DMS53 (cell line): ENCODE measurements at places on chromosomes 16 and 17.
A peak's percentile ranks its signal among the peaks of the same experiment; 100 is the strongest.

- DNase-seq: no peak
Observed at GRCh38 chr17:11901931-11902330, 95.3 kb downstream of the ZNF18 start.

- no peak for DNase-seq
Observed at GRCh38 chr16:47028767-47029377, 55.4 kb upstream of the DNAJA2 start.

DNA sequence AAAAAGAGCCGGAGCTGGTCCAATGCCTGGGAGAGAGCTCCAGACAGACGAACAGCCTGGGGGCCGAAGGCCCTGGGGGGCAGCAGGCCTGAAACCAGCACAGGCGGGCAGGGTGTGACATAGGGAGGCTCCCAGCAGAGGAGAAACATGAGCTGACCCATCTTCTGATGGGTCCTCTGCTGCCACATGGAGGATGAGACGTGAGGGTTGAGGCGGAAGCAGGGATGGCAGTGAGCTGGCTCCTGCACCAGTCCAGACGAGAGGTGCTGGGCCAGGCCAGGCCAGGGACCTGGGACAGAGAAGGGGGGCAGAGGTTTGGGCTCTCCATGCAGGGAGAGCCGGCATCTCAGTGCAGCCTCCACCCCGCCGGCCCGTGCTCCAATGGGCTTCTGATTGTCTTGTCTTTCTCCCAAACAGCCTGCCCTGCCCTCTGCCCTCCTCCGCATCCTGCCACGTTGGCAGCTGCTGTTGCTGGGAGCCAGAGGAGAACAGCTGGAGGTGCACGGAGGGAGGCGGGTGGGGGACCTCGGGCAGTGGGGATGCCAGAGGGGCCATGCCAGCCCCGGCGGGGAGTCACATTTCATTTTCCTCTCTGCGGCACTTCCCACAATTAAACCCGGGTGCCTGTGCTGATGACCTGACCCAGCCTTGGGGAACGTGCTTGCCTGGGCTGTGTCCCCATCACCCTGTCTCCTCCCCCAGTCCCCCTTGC is 139.1 kb upstream of the GSE1 start:
- peak; percentile 31 for DNase-seq

GRCh38 chr17:16878606-16879005 is 93.3 kb downstream of the TNFRSF13B start:
- DNase-seq: no peak

- no peak for DNase-seq
Observed at GRCh38 chr16:14292051-14292825, 221.1 kb downstream of the MRTFB start.

DNA sequence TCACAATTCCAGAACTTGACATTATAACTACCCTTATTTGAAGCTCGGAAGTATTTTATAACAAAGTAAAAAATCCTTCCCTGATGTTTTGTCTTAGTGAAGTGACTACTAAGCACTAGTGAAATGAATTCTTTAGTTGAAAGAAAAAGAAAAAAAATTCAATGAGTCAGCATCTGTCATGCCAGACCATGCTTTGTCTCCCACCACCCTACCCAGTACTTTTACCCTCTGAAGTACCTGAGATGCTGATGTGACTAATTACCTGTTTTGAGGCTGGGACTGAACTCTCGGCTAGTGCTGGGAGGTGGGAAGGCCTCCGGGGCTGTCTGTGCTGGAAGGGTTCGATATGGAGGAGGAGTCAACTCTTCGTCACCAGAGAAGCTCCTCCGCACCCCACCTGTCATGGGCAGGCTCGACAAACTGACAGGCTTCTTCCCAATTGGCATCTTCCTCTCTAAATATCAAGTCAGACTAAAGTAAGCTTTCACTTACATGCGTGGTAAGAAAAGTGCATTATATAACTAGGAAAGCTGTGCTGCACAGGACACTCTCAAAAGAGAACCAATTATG is 19.6 kb downstream of the NME2 start:
- no peak for DNase-seq

DNA sequence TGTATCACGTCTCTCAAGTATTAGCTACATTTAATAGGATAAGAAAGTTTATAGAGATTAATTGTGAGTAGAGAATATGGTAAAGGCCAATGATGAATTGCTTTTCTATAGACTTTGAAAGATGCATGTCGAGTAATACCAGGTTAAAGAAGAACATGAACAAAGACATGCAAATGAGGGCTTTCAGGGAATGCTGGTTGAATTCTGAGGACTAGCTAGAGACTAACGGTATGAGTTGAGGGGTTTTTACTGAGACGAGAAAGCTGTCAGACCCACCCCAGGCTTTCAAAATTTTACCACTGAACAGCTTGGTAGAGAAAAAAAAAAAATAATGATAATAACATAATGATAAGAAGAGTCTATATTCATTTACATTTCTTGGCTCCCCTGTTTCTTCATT is 796.0 kb upstream of the CDH8 start:
- DNase-seq: no peak

- peak; percentile 73 for DNase-seq
Observed at GRCh38 chr17:1413281-1413791, 13.3 kb upstream of the YWHAE start.

GRCh38 chr16:29820730-29821642 is 724 bp downstream of the MVP start:
- DNase-seq: no peak

GRCh38 chr17:40519089-40519775 is 17.8 kb upstream of the TNS4 start:
- no peak for DNase-seq

DNA sequence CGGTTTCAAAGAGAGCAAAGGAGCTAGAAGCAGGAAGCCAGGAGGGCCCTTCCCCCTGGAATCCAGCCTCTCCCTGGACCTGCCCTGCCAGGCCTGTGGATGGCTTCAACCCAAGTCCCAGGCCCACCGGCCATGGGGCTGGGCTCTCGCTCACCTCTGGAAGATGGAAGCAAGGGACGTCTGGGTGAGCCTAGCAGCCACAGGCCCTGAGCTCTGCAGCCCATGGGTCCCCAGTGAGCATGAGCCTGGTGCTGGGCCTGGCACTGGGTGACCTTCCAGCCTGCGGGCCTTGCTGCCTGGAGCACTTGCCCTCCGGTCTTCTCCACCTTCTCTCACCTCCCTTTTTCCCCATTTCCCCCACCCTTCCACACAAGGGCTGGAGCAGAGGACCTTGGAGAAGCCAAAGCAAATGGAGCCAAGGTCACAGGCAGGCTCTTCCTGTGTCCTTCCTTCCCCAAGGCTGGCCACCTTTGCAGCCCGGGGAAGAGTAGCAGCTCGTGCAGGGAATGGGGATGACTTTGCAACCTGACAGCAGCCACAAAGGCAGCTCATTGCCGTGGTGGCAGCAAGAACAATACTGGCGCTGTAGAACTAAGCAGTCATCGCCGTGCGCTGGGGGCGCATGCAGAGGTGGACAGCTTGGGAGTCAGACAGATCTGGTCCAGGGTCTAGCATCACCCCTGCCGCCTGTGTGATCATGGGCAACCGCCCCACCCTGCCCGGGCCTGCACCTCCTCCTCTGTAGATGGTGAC is 86.6 kb downstream of the AMFR start:
- DNase-seq: no peak

- DNase-seq: no peak
Observed at GRCh38 chr16:73794994-73795393, 501.6 kb upstream of the PSMD7 start.

DNA sequence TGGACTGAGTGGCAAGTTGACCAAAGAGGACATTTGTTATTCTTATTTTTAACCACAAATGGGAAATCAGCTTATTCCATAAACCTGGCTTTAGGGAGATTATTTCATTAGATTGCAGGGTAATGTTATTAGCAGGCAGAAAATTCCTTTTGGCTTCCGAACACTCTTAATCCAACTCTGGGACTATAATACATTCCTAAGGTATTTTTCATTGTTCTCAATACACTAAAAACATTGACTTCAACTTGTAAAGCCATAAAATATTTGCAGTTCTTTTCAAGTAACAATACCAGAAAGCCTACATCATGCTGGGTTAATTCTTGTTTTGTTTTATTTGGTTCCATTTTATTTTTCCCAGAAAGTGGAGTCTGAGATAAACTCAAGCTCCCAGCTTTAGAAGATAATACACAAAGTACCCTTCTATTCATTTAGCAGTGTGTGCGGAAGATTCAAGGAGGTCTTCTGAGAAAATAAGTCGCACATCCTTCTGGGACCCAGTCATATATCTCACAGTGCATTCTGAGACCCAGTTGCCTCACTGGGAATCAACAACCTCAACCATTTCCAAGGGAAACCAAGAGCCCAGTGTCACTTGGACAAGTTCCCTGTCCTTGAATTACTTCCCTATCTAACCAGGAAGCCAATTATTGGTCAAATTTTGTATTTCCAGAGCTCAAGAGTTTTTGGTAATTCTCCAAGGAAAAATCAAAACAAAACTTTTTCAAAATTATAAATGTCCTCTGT is 389.6 kb upstream of the DYNLRB2 start:
- DNase-seq: no peak

DNA sequence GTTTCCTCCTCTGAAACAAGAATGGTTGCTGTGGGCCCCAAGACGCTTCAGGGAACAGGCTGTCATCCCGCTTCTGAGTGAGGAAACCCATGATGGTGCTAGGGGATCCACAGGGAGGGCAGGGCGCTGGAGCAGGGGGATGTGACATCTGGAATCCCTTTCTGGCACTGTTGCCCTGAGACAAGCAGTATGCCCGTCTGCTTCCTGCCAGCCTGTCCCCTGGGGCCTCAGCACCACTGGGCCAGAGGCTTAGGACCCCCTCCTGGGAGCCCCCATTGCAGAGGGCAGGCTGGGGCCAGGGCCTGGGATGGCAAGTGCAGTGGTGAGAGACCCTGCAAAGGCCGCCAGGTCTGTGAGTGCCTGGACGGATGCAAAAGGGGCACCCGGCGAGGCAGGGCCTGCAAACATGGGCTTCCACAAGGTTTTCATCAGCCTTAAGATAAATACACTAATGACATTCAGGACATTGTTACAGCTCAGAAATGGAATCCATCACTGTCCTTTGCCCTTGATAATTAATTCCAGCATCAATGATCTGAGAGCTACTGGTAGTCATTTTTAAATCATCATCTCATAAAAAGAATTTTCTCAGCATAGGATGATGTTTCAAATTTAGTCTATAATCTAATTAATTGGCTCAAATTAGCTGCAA is 51.6 kb downstream of the PRMT7 start:
- no peak for DNase-seq

DNA sequence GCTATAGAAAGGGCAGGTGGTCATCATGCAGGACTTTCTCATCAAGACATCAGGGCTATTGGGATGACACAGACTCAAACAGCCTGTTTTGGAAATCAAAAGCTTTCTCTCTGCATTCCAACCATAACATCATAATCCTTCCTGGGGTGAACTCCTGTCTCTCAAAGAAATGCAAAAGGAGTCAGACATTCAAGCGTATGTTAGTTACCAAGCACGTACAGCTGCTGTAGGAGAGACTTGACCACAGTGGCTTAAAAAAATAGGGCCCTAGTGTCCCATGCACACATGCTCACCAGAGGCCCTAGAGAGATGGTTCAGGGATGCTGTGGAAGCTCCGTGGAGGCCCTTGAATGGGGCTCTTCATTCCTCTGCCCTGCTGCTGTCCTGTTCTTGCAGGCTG is 24.6 kb upstream of the FOXF1 start:
- no peak for DNase-seq

DNA sequence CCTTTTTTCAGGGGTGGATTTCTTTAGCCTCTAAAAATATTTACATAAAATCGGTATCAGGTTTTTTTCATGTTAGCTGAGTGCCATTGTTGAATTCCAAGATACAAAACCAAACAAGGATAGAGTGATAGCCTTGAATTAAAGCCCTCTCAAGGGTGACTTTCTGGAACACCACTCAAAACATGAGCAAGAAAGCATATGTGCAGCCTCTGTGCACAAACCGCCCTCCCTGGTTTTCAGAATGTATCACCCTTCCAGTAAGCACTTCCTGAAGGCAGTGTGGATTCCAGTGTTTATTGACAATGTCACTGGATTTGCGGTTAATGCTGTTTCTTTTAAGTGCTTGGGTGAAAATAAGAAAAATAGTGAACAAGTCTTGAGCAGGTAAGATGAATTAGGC is 597.7 kb downstream of the TMEM114 start:
- no peak for DNase-seq

DNA sequence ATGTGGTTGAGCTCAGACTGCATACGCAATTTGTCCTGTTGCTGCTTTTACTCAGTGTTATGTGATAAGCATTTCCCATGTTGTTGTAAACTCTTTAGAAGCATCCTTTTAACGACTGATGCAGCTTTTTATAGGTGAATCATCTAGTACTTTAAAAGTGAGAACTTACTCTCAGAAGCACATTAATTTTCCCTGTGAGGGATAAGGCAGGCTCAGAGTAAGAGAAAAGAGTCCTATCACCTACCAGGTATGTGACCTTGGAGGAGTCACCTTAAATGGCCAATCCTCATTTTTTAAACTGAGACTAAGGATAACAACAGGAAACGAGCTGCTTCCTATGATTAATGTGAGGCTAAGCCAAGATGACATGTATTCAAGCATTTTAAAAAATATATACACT is 34.4 kb upstream of the GAN start:
- DNase-seq: no peak

DNA sequence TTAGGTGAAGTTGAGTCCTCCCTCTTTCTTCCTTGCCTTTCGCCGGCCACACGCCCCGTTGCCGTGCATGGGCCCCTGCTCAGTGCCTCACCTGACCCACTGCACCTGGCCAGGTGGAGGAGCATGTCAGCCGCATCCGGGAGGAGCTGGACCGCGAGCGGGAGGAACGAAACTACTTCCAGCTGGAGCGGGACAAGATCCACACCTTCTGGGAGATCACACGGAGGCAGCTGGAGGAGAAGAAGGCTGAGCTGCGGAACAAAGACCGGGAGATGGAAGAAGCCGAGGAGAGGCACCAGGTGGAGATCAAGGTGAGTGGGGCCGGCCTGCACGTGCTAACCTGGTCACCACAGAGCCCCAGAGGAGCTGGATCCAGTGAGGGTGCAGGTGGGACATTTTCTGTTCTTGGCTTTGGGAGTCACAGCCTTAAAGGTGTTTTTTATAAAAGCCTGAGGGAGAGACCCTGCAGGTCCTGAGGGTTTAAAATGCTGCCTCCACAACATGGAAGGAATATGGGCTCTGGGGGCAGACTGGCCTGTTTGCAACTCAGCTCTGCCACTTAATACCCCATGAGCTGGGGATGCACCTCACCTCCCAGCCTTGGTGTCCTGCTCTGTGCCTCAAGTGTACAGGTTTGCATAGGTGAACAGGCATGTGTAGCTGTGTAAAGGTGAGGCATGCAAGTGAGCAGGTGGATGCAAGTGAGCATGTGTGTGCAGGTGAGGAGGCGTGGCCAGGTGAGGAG is 12.1 kb upstream of the DBNDD1 start:
- DNase-seq: no peak

DNA sequence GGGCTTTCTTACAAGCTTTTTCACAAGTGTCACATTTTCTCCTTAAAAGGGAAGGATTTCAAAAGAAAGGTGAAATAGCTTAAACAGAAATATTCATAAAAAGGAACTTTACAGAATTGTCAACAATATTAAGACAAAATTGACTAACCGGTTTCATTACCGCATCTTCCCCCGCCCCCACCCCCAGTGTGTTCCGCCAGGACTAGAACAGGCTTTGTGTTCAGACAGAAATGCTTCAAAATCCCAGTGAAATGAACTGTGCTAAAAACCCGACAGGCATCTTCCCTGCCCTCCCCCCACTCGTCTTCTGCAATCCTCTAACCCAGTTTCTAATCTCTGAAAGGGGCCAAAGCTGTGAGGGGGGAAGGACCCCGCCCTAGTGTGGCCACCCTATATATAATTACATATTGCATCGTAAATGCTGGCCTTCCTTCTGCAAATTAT is 990 bp upstream of the ROGDI start:
- peak; percentile 28 for DNase-seq
